ENCODE measurements at places on chromosomes 1 and 21. TPM values are rescaled to one million over a fixed set of nuclear protein-coding genes. Genes with fewer than 3 reads are reported as not detected.

HOOK1 gene
- 8.2 TPM for total RNA-seq

PPIAL4G gene
- 0.08 TPM for total RNA-seq

CRP gene
- total RNA-seq: not detected

GRCh38 chr21:24895885-24896734 lies 711.2 kb downstream of the MRPL39 start:
- peak; percentile 15 for DNase-seq
- H3K27me3 ChIP-seq: no peaks in the 10 kb centered on the region
- H3K4me3 ChIP-seq: no peak overlapping the region
- H3K27ac ChIP-seq: no peak overlapping the region
- no peaks in the 10 kb centered on the region for H3K36me3 ChIP-seq
- H3K4me1 ChIP-seq: no peaks in the 10 kb centered on the region

GRCh38 chr1:219710529-219711194 lies 97.8 kb upstream of the ZC3H11B start:
- no peaks in the 10 kb centered on the region for H3K36me3 ChIP-seq
- no peak for DNase-seq
- peaks cover 2% of the 10 kb centered on the region for H3K27me3 ChIP-seq
- no peak overlapping the region for H3K27ac ChIP-seq

DNA sequence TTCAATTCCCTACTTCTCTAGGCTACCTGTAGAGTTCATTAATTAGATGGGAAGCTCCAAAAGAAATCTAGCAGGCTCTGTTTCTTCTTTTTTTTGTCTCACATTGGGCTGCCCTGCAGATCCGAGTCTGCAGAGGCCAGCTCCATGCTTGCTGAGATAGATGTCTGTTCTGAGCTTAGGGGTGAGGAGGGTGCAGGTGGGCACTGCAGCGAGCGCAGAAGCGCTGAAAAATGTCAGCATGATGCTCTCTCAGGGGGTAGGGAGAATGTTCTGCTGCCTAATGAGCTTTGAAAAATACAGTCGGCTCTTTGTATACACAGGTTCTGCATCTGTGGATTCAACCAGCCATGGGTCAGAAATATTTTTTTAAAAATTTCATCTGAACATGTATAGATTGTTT lies 56.8 kb upstream of the KCNA3 start:
- no peaks in the 10 kb centered on the region for H3K4me1 ChIP-seq
- no peak for DNase-seq
- no peak overlapping the region for H3K4me3 ChIP-seq
- H3K27me3 ChIP-seq: peaks cover 4% of the 10 kb centered on the region
- H3K27ac ChIP-seq: no peak overlapping the region

DNA sequence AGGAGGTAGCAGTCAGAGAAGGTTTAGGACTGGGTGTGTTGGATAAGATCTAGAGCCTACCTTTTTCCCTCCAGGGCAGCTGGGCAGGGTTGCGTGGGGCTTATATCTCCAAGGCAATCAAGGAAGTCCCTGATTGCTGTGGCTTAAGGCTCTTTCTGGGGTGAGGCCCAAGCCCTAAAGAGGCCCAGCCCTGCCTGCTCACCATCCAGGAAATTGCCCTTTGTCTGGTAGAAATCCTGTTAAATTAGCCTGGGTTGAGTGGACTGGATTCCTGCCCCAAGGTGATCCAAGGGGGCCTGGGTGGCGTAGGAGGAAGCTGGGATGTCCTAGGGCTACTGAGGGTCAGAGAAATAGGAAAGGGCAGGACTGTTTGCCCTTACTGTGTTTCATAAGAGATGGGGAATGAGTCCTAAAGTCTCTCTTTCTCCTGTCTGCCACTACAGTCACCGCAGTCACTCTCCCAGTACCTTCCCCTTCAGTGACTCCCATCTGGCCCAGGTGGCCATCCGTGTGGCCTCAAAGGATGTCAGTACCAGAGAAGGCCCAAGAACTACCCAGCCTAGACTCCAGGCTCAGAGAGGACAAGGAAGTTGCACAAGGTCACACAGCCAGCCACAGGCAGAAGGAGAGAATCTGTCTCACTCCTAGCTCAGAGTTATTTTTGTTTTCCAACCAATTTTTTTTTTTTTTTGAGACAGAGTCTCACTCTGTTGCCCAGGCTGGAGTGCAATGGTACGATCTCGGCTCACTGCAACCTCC lies 25.8 kb downstream of the MFSD2A start:
- H3K27ac ChIP-seq: no peak overlapping the region
- no peaks in the 10 kb centered on the region for H3K36me3 ChIP-seq
- H3K4me1 ChIP-seq: peaks cover 8% of the 10 kb centered on the region
- DNase-seq: no peak
- H3K27me3 ChIP-seq: peaks cover 1% of the 10 kb centered on the region

DNA sequence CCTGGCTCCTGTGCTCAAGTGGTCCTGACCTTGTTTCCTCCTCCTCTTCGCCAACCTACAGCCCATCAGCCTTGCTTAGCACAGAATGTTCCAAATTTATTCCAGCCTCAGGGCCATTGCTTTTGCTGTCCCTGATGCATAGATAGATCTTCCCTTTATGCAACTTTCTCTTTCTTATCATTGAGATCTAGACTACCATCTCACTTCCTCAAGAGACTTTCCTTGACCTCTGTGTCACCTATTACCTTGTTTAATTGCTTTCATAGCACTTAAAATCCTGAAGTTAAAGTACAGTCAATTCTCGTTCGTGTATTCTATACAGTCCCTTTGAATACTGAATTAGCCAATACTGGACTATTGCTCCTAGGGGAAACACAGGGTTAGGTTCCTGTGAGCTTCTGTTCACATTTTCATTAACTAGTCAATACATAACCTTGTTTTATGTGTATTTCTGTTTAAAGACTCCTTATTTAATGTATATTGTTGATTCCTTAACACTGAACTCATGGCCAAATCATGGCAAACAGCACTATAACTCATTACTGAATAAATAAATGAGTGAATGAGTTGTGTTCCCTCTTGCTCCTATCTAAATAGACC lies 26.2 kb upstream of the MCOLN3 start:
- no peaks in the 10 kb centered on the region for H3K27me3 ChIP-seq
- H3K36me3 ChIP-seq: peaks cover 4% of the 10 kb centered on the region
- no peak overlapping the region for H3K4me3 ChIP-seq
- H3K27ac ChIP-seq: no peak overlapping the region

GRCh38 chr1:7401814-7402547 lies 369.1 kb upstream of the VAMP3 start:
- no peak for DNase-seq
- H3K4me1 ChIP-seq: peaks cover 3% of the 10 kb centered on the region
- H3K4me3 ChIP-seq: no peak overlapping the region
- no peak overlapping the region for H3K27ac ChIP-seq
- no peaks in the 10 kb centered on the region for H3K36me3 ChIP-seq

- DNase-seq: no peak
- peaks cover 3% of the 10 kb centered on the region for H3K27me3 ChIP-seq
- H3K36me3 ChIP-seq: no peaks in the 10 kb centered on the region
- no peak overlapping the region for H3K27ac ChIP-seq
Observed at GRCh38 chr1:209600541-209600940, 17.0 kb downstream of the CAMK1G start.

DNA sequence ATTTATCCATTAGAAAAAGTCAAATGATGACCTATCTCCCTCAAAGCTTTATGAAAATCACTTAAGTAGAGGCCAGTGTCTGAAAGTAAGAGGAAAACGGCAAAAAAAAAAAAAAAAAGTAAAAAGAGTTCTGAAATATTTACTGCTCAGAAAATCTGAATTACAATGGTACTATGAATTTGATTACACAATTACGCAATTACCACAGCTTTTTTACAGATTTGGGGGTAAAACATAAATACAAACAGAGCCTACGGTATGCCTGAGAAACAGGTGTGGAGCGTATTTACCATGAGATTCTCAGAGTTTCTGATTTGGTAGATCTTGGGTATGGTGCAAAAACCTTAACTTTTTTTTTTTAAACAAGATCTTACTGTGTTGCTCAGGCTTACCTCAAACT lies 15.9 kb upstream of the FBXO28 start:
- no peaks in the 10 kb centered on the region for H3K4me1 ChIP-seq
- no peak overlapping the region for H3K4me3 ChIP-seq
- no peaks in the 10 kb centered on the region for H3K27me3 ChIP-seq
- H3K27ac ChIP-seq: no peak overlapping the region
- no peak for DNase-seq
- peaks cover 7% of the 10 kb centered on the region for H3K36me3 ChIP-seq

DNA sequence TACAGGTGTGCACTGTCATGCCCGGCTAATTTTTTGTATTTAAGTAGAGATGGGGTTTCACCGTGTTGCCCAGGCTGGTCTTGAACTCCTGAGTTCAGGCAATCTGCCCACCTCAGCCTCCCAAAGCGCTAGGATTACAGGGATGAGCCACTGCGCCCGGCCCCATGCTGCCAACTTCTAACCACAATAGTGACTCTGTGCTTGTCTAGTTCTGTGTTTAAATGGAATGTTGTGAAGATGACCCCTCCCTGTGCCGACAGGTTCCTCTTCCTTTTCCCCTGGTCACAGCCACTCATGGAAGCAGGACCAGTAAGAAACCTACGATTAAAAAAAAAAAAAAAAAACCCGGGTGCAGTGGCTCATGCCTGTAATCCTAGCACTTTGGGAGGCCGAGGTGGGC lies 4.7 kb downstream of the MAP1LC3C start:
- no peak overlapping the region for H3K4me3 ChIP-seq
- H3K27ac ChIP-seq: no peak overlapping the region
- peaks cover 10% of the 10 kb centered on the region for H3K27me3 ChIP-seq
- peaks cover 11% of the 10 kb centered on the region for H3K4me1 ChIP-seq
- H3K36me3 ChIP-seq: no peaks in the 10 kb centered on the region

GRCh38 chr1:53740621-53741105 lies 1.7 kb upstream of the GLIS1 start:
- peaks cover 9% of the 10 kb centered on the region for H3K27me3 ChIP-seq
- no peaks in the 10 kb centered on the region for H3K36me3 ChIP-seq
- no peak overlapping the region for H3K4me3 ChIP-seq
- no peak for DNase-seq
- H3K4me1 ChIP-seq: no peaks in the 10 kb centered on the region

DNA sequence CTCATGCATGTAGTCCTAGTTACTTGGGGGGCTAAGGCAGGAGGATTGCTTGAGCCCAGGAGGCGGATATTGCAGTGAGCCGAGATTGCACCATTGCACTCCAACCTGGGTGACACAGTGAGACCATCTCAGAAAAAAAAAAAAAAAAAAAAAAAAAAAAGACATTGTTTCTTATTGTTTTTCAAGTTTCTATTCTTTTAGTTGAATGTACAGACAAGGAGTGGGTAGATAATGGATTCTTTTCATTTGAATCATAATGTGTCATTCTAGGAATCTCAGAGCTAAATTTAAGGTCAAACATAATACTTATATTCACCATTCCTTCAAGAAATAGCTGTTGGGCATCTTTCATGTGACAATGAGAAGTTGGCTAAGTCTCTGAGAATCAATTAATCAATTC lies 157.0 kb upstream of the C21orf91 start:
- H3K4me3 ChIP-seq: no peak overlapping the region
- H3K4me1 ChIP-seq: no peaks in the 10 kb centered on the region
- H3K36me3 ChIP-seq: no peaks in the 10 kb centered on the region
- DNase-seq: no peak

- H3K4me3 ChIP-seq: no peak overlapping the region
- peaks cover 12% of the 10 kb centered on the region for H3K4me1 ChIP-seq
- no peak for DNase-seq
- no peak overlapping the region for H3K27ac ChIP-seq
- no peaks in the 10 kb centered on the region for H3K36me3 ChIP-seq
Observed at GRCh38 chr1:22350924-22351767, 100.5 kb upstream of the ZBTB40 start.

DNA sequence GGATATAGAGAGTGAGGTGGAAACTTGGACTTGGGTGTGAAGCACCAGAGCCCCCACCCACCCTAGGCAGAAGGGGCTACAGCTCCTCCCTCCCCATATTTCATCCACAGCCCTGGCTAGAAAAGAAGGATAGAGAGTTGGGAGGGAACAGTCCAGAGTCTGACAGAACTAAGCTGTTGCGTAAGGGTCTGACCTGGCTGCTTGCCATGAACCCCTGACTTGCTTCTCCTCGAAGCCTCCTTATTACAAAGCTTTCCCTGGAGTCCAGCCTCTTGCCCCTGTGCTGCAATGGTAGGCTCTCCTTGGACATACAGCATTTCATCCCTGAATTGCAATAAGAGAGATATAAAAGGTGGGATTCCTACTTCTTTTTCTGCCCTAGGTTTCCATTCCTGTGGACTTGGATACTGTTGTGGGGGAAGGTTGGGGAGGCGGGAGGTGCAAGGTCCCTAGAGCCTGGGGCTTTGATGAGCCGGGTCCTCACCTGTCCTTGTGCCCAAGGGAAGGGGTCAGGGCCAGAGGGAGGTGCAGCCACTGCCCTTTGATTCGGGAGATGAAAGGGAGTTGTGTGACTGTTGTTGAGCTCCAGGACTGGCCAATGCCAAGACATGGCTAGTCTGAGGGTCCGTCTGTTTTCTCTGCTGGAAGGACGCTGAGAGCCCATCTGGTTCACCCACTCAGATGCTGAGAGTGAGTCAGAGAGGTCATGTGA lies 2.7 kb downstream of the RHBG start:
- no peak overlapping the region for H3K4me3 ChIP-seq
- H3K36me3 ChIP-seq: no peaks in the 10 kb centered on the region
- DNase-seq: no peak
- H3K27ac ChIP-seq: no peak overlapping the region
- peaks cover 4% of the 10 kb centered on the region for H3K4me1 ChIP-seq

DNA sequence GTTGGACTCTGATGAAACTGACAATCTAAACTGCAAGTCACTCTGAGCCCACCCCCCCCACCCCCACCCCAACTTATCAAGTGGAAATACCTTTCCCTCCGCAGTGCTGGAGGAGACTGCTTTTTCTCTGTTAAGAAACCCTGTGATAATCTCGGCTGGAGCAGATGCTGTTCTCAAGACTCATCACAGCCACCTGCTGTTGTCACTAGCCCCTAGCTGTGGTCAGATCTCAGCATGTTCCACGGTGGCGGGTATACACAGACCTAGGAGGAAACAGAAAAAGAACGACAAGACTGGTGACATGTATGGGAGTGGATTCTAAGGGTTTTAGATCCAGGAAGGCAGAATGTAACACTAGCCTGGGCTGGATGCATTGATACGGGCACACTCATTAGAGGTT lies 2.3 kb downstream of the ACTL8 start:
- no peak overlapping the region for H3K4me3 ChIP-seq
- no peaks in the 10 kb centered on the region for H3K4me1 ChIP-seq
- H3K27me3 ChIP-seq: peaks cover 2% of the 10 kb centered on the region
- no peak overlapping the region for H3K27ac ChIP-seq

DNA sequence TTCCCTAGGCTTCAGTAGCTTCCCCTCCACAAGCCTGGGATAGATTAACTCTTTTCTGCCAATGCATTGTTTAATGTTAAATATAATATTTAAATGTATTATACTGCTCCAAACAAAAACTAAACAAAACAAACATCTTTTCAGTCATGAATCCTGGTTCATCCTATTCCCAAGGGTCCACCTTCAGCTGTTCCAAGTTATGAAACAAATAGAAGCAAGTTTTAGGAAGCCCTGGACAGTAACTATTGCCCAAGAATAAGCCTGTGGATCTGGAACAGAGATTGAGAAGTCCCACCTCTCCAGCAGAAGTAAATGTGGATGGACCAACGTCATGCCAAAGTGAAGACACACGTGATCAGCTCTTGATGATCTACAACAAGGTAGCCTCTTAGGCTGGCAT lies 408.1 kb downstream of the SETD4 start:
- no peak for DNase-seq
- H3K4me3 ChIP-seq: no peak overlapping the region
- H3K36me3 ChIP-seq: no peaks in the 10 kb centered on the region

GRCh38 chr1:60564916-60565750 lies 491.6 kb upstream of the C1orf87 start:
- H3K4me1 ChIP-seq: no peaks in the 10 kb centered on the region
- peaks cover 3% of the 10 kb centered on the region for H3K27me3 ChIP-seq
- H3K27ac ChIP-seq: no peak overlapping the region
- DNase-seq: no peak
- no peaks in the 10 kb centered on the region for H3K36me3 ChIP-seq

- H3K4me3 ChIP-seq: no peak overlapping the region
- no peak overlapping the region for H3K27ac ChIP-seq
- H3K4me1 ChIP-seq: no peaks in the 10 kb centered on the region
- peaks cover 7% of the 10 kb centered on the region for H3K27me3 ChIP-seq
- H3K36me3 ChIP-seq: no peaks in the 10 kb centered on the region
Observed at GRCh38 chr1:36874271-36875060, 159.8 kb downstream of the GRIK3 start.

All from endothelial cell (in vitro differentiated cells).